Stimulated activated CD8-positive, alpha-beta memory T cell treated with anti-CD3 and anti-CD28 coated beads, Interleukin-7, amount 100 ng/mL, for 24 hours (primary cell): ENCODE measurements at places on chromosomes 12 and 14.
A peak's percentile ranks its signal among the peaks of the same experiment; 100 is the strongest.

DNA sequence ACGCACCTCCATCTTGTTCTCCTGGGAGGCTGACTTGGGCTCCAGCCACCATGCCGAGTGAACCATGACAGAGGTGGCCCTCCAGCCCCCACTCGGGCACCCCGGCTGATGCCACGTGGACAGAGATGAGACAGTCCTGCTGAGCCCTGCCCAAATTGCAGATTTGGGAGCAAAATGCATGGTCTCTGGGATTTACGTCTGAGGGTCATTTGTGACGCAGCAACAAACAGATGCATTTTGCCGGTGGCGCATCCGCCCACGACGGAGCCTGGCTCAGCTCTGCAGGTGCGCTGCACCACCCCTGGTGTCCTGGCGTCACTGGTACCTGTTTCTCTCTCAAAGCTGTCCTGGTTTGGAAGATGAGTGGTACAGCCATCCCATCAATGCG, 31.1 kb upstream of the INF2 start:
- DNase-seq = no peak

GRCh38 chr12:27048822-27049752, 26.7 kb downstream of the MED21 start:
- DNase-seq = no peak

GRCh38 chr12:63826006-63826585, 18.4 kb upstream of the SRGAP1 start:
- no peak for DNase-seq

- DNase-seq = no peak
Observed at GRCh38 chr12:110254971-110255540, 26.0 kb upstream of the ATP2A2 start.

GRCh38 chr14:81311141-81311540, 89.0 kb downstream of the STON2 start:
- DNase-seq = no peak

GRCh38 chr14:23125933-23126524, 7.0 kb upstream of the CEBPE start:
- no peak for DNase-seq

- no peak for DNase-seq
Observed at GRCh38 chr12:114688256-114688845, 4.4 kb upstream of the TBX3 start.

DNA sequence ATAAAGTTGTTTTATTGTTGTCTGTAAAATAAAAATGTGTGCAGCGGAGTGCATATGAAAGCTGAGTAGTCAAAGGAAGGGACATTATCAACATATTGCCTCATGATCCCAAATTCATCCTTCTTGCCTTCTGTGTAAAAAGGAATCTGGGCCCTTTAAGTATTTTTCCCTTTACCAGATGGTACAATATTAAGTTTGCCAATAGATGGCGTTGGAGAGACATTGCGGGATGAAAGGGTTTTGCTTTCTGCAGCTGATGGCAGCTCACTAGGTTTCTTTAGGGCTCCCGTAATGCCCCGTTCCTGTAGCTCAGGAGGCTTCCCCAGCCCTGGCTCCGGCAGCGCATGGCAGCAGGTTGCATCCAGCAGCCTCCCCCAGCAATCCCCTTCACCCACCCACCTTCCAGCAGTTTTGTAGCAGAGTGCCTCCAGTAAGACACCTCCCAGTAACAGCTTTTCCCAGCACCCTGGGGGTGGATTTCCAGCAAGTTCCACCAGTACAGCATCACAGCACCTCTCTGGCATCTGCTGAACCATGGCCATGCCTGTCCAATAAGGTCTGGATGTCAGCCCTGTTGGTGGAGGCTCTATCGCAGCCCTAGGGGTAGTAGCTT, 354.4 kb downstream of the MED13L start:
- DNase-seq = no peak

DNA sequence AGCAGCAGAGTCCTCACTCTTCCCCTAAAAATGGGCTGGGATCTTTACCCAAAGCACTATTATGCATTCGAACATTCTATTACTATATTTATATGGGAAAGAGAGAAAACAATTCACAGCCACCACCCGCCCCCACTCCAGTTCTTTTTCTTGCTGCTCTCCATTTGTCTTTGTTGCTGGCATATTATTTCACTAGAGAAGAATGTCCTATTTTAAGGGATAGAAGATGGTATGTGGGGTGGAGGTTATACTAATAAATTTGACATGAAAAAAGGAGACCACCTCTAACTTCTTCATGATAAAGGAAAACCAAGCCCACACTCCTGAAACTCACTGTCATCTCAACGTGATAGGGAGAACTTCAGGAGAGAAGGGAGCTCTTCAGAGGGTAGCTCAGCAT, 28.5 kb upstream of the NTF3 start:
- no peak for DNase-seq

DNA sequence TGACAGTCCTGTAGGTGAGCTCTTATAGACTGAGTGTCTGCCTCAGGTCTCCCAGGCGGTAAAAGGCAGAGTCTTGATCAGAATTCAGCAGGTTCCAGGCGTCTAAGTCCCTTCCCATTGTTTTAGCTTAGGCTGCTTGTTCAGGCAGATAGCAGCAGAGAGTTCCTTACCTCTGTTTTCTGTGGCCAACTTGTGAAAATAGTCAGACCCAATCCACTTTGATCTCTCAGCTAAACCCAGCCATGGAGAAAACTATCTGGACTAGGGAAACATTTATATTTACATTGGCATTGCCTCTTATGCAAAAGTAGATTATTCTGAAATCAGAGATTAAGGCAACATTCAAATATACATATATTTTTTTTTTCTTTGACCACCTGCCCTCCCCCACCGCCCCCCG, 21.4 kb downstream of the CCDC62 start:
- DNase-seq = no peak

- DNase-seq = no peak
Observed at GRCh38 chr14:39425947-39426346, 6.3 kb downstream of the FBXO33 start.

DNA sequence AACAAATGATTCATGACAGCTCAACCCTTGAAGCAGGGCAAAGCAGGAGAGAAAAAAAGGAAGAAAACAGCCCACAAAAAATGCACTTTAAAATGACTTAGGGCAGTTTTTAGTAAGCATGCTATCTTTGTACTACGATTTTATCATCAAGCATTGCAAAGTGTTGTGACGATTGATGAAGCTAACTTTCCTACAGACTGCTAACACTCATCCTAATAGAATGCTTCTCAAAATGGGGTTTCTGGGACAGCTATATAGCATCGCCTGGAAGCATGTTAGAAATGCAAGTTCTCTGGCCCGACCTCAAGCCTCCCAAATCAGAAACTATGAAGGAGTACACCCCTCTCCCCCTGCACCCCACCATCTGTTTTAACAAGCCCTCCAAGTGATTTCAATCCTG, 256.4 kb downstream of the SSPN start:
- DNase-seq = no peak

DNA sequence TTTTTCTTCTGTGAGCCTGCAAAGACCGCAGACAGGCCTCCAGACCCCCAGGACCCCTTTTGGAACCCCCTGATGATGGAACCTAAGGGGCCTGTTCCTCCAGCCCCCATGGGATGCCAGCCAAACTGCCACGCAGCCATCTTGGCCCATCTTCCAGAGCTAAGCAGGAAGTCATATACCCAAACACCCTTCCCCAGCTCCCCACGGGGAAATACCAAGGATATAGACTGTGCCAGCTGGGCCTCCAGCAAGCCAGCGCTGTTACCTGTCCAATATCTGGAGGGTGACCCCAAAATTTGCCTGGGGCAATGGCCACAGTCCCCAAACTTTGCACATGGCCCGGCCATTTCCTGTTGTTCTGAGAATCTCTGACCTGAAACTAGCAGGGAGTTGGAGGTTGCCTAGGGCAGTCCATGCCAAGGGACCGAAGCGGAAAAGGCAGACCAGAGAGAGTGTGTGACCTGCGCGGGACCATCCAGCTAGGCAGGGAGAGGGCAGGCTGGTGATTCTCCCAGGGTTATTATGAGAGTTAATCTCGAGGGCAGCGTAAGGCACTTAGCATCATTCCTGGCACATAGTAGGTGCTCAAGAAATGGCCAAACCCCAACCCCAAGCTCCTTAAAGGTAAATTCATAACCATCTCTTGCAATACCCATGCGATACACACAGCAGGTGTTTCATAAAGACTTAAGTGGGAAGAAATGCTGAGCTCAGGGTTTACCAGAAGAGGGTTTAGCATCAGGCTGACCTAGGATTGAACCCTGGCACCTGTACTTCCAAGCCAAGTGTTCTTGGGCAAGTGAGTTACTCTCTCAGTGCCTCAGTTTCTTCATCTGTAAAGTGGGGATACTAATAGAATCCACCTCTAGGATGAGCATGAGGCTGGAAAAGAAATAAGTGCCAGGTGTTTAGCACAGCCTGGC, 2.6 kb upstream of the RASAL1 start:
- DNase-seq = no peak

- DNase-seq = no peak
Observed at GRCh38 chr14:53167602-53168328, 14.6 kb upstream of the DDHD1 start.

DNA sequence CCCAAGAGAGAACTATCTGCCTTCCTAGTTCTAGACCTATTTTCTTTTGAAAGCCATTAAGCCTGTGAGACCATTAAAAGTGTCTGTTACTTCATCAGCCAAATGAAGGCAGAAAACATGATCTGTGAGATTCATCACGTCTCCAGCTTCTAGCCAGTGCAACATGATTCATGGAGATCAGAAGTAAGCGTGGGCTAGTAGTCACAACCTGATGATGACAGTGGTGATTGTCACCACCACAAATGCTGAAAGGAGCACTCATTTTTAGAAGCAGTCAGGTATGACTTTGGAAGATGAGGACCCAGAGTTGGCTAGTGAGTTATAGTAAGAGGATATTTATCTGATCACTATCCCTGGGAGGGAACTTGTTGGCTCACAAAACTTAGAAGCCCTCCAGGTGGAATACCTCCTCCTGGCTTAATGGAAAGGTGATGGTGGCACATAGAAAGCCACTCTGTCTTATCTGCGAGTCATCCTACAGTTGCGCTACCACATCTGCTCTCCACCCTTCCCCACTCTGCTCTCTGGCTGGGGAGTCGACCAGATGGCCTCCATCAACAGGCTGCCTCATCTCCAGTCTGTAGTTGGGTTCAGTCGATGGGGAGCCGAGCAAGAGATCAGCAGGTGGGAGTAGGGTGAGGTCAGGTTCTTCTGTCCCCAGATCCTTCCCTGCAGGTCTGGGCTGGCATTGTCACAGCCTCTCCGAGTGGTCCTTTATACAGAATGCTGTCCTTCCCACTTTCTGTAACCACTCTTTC, 317.6 kb upstream of the FKBP4 start:
- DNase-seq = no peak

DNA sequence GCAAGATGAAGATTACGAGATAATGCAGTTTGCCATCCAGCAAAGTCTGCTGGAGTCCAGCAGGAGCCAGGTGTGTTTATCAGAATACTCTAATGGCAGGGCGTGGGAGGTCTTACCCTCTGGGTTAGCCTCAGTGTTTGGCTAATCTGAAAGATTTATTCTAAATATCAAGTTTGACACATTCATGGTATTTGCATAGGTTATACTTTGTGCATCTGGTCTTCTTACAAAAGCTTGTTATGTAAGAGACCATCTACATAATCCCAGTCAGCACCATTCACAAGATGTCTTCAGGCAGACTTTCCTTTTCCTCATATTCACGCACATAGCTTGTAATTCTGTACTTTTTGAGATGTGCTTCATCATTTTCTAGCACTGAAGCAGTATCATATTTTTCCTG, 14.4 kb downstream of the C12orf76 start:
- no peak for DNase-seq

DNA sequence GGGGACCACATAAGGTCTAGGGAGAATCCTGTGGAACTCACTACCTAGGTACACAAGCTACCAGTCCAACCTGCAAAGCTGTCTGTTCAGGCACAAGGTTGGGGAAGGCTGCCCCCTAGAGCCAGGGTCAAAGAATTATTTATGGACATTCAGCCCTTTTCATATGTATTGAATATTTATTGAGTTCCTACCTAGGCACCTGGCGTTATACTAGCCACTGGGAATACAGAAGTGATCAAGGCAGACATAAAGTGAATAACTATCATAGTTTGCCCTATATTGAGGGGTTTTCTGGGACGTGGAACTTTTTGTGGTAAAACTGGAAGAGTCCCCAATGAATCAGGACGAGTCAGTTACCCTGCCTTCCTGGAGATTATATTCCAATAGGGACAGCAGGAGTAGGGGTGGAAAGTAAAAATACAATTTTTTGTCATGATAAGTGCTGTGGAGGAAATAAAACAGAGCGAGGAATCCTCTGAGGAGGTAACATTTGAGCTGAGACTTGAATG, 5.8 kb upstream of the SLC48A1 start:
- DNase-seq = peak; percentile 49

DNA sequence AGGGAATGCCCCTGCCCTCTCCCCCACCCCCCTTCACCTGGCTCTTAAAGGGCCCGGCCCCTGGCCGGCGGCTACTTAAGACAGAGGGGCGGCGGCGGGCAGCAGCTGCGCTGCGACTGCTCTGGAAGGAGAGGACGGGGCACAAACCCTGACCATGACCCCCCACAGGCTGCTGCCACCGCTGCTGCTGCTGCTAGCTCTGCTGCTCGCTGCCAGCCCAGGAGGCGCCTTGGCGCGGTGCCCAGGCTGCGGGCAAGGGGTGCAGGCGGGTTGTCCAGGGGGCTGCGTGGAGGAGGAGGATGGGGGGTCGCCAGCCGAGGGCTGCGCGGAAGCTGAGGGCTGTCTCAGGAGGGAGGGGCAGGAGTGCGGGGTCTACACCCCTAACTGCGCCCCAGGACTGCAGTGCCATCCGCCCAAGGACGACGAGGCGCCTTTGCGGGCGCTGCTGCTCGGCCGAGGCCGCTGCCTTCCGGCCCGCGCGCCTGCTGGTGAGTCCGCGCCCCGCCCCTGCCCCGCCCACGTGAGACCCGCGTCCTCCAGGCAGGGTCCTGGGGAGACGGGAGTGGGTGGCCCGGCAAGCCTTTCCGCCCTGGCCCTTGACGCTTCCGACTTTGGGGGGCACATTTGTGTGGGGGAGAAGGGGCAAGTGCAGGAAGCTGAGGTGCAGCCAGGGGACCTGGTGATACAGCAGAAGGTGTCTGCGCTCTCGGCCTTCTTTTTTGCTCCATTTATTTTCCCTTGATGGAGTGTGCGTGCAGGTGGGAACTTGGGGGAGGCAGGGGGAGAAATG, at the start of gene IGFBP6:
Gene IGFBP6 (plus strand): TSS at position 104 of the 790 bp plus-strand sequence. CDS start 51 bp downstream, at position 155.
- peak; percentile 30 for DNase-seq
